ENCODE measurements at places on chromosomes 5 and 9.

GRCh38 chr5:16936150-16936988 is at the start of gene MYO10:
TSS of gene MYO10 (minus strand) at chr5:16936288. CDS start at chr5:16935808, 480 bp downstream.
- DNase-seq: peak; percentile 53

DNA sequence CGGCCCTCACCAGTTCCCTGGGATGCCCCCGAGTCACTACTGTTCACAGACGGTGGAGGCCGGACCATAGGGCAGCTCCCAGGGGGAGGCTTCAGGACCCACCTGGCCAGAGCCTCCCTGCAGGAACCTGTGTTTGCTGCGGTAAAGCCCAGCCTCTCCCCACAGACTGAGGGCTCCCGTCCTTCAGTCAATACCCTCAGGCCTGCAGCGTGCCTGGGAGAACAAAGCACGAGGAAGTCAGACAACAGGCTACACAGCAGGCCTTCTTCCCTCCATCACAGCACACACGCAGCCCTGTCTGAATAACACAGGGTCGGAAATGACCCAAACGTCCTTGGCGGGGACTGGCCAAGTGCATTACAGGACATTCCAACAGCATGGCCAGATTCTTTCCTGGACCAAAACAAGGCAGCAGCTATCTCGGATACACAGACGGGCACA is 34.4 kb downstream of the COL23A1 start:
- no peak for DNase-seq

DNA sequence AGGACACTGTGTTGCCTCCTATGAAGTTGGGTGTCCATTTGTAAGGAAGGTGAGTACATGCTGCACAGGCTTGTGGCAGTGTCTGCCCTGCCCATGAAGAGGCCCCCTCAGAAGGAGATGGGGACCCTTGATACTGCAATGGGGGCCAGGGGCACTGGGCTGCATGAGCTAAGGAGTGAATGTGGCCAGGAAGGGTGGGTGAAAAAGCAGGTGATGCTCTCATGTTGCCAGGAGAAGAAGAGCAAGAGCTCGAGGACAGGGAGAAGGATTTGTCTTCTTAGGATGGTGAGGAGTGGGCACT is 76.1 kb downstream of the NSUN2 start:
- DNase-seq: no peak

DNA sequence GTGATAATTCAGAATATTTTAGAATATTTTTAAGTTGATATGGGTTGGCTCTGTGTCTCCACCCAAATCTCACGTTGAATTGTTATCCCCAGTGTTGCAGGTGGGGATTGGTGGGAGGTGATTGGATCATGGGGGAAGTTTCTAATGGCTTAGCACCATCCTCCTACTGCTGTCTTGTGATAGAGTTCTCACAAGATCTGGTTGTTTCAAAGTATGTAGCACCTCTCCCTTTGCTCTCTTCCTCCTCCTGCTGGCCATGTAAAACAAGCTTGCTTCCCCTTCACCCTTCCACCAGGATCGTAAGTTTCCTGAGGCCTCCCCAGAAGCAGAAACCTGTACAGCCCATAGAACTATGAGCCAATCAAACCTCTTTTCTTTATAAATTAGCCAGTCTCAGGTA is 214.6 kb upstream of the C9orf72 start:
- DNase-seq: no peak

Measured in A172 (cell line).